Stimulated activated effector memory CD8-positive, alpha-beta T cell treated with anti-CD3 and anti-CD28 coated beads, Interleukin-12 subunit alpha, Interleukin-12 subunit beta, amount 100 ng/mL, for 72 hours (primary cell): ENCODE measurements at places on chromosomes 7 and 10.

DNA sequence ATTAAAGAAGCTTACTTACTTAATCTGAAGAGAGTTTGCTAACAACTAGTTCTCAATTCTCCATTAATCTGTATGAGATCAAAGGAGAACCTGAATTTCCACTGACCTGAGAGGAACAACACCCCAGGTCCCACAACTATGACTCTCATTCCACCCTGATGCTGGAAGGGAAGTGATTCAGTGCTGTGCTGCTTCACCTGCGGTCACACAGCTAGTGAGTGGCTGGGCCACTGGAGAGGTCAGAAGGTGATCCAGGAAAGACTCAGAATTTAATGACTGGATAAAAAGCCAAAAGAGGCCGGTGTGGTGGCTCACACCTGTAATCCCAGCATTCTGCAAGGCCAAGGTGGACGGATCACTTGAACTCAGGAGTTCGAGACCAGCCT lies 23.6 kb downstream of the SORBS1 start:
- DNase-seq, result no peak

DNA sequence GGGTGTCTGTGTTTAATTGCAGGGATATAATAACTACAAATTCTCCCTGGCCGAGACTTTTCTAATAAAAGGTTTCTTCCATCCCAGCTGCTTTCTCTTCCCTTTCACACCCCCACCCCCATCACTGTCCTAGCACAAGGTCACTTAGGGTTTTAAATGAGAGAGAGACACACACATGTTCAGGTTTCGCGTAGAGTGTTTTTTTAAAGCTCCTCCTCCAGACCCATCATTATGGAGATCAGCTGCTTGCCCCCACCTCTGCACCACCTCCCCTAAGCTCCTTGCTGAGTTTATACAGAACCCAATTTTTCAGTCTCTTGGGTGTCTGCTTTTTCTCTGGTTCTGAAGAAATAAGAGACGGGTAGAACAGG lies 18.6 kb downstream of the LRMDA start:
- DNase-seq, result no peak

GRCh38 chr10:29757551-29758297 lies 123.0 kb upstream of the SVIL start:
- DNase-seq, result no peak

- DNase-seq, result no peak
Measured at GRCh38 chr7:14235056-14235455, 245.6 kb upstream of the ETV1 start.

DNA sequence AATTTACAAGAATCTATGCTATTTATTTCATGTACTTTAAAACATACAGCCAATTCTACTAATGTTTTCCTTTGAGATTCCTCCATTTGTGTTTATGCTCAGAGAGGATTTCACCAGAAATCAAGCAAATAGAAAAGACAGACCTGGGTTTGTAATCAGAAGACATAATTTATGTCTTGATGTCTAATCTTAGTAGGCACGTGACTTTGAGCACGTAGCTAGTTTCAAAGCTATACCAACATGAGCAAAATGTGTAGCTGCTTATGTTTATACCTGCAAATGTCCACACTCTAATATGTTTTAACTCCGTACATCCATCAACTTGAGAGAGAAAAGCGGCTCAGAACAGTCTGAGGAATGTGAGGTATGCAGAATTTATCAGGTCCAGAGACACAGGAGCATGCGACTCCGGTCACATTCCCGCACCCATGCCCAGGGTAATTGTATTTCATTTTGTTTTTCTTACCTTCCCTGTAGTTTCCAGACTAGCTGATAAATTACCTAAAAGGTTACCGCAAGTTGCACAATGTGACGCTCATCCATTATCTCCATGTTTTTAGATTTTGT lies 40.0 kb downstream of the SVOPL start:
- no peak for DNase-seq

DNA sequence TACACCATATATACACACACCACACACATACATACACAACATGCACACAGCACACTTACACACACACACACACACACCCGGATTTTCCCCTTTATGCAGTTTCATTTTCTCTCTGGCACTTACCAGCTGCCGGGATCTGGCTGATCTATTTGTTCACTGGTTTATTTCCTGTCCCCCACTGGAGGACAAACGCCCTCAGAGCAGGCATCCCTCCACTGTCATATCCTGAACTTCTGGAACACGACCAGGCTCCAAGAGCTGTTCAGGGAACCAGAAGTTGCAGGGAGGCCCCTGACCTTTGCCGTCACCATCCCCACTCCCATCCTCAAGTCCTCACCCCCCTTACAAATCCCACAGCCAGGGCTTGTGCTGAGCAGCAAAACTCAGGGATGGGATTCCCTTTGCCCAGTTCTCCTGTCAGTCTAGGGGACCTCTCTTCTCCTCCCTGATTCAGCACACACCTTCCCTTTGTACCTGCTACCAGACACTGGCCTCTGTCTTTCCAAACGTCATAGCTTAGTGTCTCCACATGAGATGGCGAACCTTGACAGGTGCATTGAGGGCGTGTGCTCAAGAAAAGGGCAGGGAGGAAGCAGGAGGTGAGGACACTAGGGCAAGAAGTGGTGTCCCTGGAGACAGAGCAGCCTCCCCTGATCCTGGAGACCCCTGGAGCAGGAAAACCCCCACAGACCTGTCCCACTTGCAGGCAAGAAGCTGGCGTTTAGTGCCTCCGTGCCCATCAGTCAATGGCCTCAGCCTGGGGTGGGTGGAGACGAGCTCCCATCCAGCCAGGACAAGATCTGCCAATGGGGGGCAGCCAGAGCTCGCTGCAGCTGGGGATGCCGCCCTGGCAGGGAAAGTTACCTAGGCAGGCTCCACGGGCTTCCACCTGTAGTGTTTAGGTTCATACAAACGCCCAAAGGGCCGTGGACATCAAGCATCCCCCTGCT lies 12.7 kb upstream of the DOCK1 start:
- no peak for DNase-seq

GRCh38 chr7:36029853-36030515 lies 123.1 kb upstream of the EEPD1 start:
- no peak for DNase-seq

GRCh38 chr7:108382932-108383331 lies 73.3 kb downstream of the NRCAM start:
- no peak for DNase-seq

DNA sequence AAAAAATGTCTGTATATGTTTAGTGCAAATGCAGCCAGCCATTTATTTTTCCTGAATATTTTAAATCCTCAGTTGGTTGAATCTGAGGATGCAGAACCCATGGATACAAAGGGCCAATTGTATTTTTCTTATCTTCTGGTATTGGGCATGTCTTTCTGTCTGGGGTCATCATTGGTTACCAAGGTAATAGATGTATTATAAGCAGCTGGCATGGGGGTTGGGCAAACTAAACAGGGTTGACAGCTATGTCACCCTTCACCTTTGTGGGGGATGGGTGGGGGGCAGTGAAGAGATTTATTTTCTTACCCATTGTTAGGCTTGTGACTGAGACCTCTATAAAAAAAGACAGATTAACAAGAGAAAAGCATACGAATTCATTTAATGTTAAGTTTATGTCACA lies 38.8 kb downstream of the CDHR3 start:
- no peak for DNase-seq

DNA sequence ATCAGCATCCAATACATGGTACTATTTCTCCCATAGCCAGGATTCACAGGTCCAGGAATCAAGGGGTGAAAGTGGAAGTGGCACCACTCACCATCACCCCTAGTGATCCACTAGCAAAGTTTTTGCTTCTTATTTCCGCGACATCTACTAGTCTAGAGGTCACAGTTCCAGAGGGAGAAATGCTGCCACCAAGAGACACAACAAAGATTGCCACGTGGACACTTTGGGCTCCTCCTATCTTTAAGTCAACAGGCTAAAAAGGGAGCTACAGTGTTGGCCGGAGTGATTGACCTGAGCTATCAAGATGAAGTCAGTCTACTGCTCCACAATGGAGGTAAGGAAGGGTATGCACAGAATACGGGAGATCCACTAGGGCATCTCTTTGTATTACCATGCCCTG lies 178.2 kb downstream of the AKR1D1 start:
- DNase-seq, result no peak

GRCh38 chr10:130775311-130775710 lies 536.2 kb downstream of the TCERG1L start:
- DNase-seq, result no peak

GRCh38 chr10:4617589-4617988 lies 208.4 kb upstream of the AKR1E2 start:
- no peak for DNase-seq

DNA sequence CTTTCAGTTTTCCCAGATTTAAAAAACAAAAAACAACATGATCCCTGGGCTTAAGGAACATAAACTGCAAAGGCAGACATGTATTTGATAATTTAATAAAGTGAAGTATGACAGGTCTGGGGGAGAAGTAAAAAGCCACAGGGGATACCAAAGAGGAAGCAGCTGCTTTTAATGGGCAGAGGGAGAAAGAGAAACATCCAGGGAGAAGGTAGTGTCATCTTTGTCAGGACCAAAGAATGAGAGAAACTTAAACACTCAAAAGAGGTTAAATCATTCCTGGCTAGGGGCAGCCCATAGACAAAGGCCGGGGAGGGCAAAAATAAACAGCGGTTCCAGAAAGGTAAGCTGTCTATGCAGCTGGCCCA lies 94.5 kb downstream of the GRB10 start:
- DNase-seq, result no peak

DNA sequence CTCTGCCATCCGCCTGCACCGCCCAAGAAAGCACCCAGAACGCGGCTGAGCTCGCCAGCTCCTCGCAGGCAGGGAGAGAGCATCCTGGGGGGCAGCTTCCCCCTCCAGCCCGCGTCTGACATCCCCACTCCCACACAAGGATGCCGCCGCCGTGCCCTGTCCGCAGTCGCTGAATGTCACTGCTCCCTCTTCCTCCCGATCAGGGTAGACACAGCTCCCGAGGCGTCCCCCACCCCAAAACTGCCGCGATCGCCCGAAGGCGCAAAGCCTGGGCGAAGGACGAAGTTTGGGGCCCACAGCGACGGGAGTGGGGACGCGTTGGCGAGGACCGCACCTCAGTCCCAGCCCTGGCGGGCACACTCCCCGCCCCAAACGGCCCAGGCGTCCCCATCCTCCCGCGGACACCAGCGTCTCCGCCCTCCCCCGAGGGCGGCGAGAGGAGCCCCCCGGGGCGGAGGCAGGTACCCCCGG lies 1.5 kb upstream of the KAT6B start:
- peak; percentile 85 for DNase-seq

DNA sequence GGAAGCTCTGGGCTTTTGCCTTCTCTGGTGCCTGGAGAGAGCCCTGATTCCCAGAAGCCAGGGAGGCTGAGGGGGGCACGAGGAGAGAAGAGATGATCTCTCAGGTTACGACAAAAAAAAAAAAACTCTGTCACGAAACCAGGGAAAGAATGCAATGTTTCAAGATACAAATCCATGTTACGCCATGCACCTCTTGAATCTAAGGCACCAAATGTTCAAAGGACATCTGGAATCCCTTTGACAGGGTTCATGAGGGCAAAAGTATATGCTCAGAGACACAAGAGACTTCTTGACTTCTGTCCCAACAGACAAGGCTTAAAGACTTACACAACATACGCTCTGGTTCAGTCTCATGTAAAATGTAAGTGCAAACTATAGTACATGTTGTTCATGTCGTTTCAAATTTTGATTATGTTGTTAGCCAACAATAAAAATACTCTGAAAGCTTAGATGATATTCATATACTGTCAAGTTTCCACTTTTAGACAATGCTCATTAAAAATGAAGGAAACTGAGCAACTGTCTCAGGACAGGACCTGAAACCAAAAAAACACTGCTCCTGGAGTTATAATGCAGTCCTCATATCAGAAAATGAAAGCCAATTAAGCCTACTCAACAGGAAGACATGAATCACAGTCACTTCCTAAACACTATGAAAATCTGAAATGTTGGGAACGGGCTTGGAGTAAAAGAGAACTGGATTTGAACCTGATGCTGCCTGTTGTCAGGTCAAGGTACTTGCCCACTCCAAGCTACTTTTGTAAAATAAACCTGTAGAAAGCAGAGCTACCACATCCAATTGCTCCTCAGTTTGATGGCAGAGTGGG lies 72.3 kb downstream of the CHCHD3 start:
- no peak for DNase-seq

- peak; percentile 28 for DNase-seq
Measured at GRCh38 chr10:121904888-121905287, 22.9 kb downstream of the ATE1 start.

- no peak for DNase-seq
Measured at GRCh38 chr7:112147793-112148361, 58.3 kb downstream of the DOCK4 start.

GRCh38 chr7:130334274-130334673 lies 10.3 kb upstream of the CPA5 start:
- DNase-seq, result no peak

- DNase-seq, result peak; percentile 27
Measured at GRCh38 chr7:105806592-105807447, 69.6 kb downstream of the ATXN7L1 start.
